ENCODE measurements at places on chromosomes 7 and 10.

GRCh38 chr7:23628370-23628769 is 31.2 kb downstream of the CCDC126 start:
- no peak for DNase-seq

GRCh38 chr7:157508477-157508881 is 171.7 kb downstream of the DNAJB6 start:
- no peak for DNase-seq

- DNase-seq, result no peak
These were observed 45.9 kb upstream of the BTRC start for GRCh38 chr10:101308051-101308450.

- no peak for DNase-seq
These were observed 56.6 kb downstream of the CSGALNACT2 start for GRCh38 chr10:43194859-43195258.

DNA sequence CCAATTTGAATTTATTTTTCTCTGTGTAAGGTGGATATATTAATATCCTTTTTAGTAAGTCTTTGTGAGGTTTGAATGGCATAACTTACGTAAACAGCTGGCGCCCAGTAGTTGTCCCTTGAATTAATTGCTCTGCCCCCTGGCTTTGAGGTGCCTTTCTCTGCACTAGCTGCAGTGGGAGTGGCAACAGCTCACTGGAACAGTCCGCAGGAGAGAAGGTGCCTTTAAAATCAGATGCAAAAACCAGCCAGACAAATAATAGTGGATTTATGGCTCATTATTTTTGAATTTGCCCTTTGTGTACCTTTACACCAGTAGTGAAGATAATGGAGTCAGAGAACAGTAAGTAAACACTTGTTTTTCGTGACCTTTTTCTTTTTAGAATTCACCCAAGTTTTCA is 11.8 kb downstream of the FERD3L start:
- no peak for DNase-seq

- DNase-seq, result no peak
These were observed 1261.7 kb upstream of the AUTS2 start for GRCh38 chr7:68336594-68336993.

DNA sequence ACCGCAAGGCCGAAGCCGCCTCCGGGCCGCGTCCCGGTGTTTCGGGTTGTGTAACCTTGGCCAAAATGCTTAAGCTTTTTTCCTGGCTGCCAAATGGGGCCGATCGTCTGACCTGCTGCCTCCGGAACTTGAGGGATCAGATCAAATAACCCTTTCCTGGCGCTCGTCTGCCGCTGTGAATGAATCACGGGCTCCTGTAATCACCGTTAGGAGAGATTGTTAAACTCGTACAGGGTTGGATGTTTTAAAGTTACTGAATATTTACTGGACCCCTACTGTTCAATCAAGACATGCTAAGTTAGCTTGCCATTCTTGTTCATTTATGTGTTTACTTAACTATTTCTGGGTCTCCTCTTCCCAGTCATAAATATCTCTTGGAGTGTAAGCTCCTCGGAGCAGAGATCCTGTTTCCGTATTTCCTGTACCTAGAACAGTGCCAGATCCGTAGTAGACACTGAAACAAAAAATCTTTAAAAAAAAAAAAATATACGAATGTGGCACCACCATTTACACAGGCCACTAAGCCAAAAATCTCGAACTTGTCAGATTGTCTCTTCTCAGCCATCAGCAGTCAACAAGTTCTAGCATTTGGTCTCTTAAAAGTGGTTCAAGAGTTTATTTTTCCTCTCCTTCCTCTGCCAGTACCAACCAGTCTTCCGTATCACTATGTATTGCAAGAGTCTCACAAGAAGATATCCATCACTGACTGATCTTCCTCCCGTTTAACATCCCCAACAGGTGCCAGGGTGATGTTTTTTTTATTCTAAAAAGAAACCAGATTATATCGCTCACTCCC is 650 bp upstream of the TM9SF3 start:
- DNase-seq, result peak; percentile 87

GRCh38 chr10:131698986-131699385 is 201.8 kb upstream of the PPP2R2D start:
- no peak for DNase-seq

DNA sequence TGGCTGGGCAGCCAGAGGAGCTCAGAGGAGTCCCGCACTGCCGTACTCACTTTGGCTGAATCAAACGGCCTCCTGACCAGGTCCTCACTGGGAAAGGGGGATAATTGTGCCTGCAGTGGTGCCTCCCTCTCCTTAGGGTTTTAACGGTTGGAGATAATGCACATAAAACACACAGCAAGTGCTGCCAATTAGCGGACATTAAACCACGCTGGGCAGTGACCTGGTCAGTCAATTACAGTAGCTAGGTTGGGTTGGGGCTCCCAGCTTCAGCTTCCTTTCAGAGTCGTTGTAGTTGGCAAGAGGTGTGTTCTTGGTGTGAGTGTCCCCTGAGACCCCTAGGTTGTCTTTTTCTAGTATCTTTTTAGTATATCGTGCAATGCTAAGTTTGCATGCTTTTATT is 146.6 kb downstream of the C10orf105 start:
- no peak for DNase-seq

GRCh38 chr7:22882106-22882505 is 59.5 kb upstream of the TOMM7 start:
- no peak for DNase-seq

GRCh38 chr10:61463035-61463909 is 10.1 kb upstream of the TMEM26 start:
- peak; percentile 23 for DNase-seq

- DNase-seq, result no peak
These were observed 12.1 kb upstream of the PODXL start for GRCh38 chr7:131568510-131568909.

GRCh38 chr7:43856316-43856715 is 13.0 kb downstream of the MRPS24 start:
- no peak for DNase-seq

- no peak for DNase-seq
These were observed 95.4 kb downstream of the TRIL start for GRCh38 chr7:28862595-28863272.

DNA sequence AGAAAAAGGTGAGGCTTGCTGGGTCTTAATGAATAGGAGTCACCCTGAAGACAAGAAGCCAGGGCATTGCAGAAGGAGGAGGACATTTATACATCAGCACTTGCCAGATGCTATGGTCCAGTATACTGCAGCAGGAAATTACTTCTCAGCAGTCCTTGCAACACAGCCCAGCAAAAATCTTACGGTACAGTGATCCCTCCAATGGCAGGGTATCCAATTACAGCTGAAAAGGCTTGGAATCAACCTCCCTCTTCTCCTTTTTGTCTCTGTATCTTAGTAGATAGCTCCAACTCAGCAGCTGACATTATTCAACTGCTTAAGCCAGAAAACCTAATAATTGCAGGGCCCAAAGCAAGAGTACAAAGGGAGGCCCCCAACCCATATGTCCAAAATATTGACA is 128.3 kb upstream of the COBL start:
- no peak for DNase-seq

GRCh38 chr7:146926841-146927240 is 810.2 kb downstream of the CNTNAP2 start:
- no peak for DNase-seq

- DNase-seq, result no peak
These were observed 29.6 kb upstream of the SOSTDC1 start for GRCh38 chr7:16494955-16495719.

- no peak for DNase-seq
These were observed 38.3 kb downstream of the GET4 start for GRCh38 chr7:914521-915194.

- DNase-seq, result peak; percentile 86
These were observed 26.0 kb upstream of the MALSU1 start for GRCh38 chr7:23273141-23273599.

DNA sequence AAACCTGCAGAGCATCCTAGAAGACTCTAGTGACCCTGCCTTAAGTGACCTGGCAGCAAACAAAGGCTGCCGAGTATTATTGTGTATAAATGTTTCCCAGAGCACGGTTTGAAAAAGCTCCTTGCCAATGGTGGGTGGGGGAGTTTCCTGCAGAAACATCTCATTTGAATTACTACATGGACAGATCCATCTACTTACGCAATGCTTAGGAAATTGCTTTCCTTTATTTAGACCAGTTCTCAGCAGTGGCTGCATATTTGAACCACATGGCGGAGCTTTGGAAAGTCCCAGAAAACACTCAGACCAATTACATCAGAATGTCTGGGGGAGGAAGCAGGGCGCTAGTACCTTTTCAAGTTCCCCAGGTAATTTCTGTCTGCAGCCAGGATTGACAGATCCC is 560.9 kb downstream of the SDK1 start:
- no peak for DNase-seq

DNA sequence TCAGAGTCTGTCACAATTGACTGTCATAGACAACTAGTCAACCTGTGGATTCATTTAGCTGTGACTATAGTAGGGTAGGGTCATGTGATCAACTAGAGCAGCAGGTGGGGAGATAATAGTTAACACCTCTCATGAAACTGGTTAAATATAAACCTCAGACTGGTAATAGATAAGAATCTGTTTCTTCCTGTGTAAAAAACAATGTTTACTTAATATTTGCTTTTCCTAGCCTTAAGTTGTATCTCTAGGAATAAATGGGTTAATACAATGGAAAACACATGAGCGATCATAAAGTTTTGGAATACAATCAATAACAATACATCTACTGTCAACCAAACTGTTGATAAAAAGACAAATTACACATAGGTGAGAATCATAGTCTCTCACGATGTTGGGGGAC is 43.4 kb upstream of the ITGB8 start:
- no peak for DNase-seq

DNA sequence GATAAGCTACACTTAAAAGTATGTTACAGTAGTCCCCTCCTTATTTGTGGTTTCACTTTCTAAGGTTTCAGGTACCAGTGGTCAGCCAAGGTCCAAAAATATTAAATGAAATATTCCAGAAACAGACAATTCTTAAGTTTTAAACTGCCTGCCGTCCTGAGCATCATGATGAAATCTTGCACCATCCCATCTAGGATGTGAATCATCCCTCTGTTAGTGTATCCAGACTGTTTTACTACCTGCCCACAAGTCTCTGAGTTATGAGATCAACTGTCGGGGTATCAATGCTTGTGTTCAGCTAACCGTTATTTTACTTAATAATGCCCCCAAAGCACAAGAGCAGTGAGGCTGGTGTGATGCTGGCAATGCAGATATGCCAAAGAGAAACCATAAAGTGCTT is 11.4 kb downstream of the KDM7A start:
- DNase-seq, result no peak

GRCh38 chr7:148537435-148537834 is 53.1 kb upstream of the C7orf33 start:
- no peak for DNase-seq

GRCh38 chr10:12720217-12720981 is 281.1 kb downstream of the CCDC3 start:
- DNase-seq, result peak; percentile 89

GRCh38 chr10:103273041-103273441 is 3.9 kb upstream of the INA start:
- peak; percentile 98 for DNase-seq

DNA sequence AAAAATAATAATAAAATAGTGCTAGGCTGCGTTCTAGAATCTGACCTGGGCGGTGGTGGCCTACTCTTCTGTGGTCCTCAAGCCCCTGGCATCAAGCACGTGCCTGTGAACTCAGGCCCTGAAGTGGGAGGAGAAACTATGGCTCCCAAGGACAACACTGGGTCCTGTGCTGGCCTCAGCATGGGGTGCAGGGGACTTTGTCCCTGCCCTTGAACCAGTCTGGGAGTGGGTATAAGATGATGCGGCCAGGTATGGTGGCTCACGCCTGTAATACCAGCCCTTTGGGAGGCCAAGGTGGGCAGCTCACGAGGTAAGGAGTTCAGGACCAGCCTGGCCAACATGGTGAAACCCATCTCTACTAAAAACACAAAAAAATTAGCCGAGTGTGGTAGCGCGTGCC is 5.5 kb downstream of the ZP3 start:
- no peak for DNase-seq

DNA sequence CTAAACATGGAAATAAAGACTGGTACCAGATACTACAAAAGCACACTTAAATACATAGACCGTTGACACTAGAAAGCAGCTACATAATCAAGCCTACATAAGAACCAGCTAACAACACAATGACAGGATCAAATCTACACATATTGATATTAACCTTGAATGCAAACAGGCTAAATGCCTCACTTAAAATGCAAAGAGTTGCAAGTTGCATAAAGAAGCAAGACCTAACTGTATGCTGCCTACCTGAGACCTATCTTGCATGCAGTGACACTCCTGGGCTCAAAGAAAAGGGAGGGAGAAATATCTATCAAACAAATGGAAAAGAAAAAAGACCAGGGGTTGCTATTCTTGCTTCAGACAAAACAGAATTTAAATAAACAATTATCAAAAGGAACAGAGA is 14.2 kb upstream of the LIPN start:
- DNase-seq, result no peak

- no peak for DNase-seq
These were observed 18.5 kb downstream of the VSTM2A start for GRCh38 chr7:54560723-54561122.

DNA sequence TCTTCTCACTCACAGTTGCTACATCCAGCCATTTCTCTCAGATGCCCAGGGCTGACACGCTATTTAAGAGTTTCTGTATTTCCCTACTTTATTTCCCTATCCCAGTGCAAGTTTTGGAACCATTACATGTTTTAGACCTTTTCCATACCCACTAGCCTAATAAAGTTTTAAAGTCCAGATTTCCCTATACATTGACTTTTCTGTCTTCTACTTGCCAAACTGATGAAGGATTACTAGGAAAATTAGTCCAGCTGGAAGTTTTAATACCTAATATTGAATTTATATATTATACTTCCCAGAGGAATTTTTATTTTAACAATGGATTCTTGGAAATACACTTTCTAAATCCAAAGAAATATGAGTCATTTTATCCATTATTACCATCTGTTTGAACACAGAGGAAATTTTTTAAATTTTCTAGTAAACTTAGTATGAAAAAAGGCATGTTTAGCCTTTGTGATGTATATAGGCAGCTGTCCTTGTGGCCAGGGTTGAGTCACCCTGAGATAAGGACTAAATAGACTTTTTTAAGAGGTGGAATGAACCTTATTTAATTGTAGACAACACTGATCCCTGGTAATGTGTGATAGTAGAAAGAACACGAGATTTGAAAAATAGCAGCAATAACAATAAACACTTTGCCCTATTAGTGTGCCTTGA is 205.0 kb downstream of the TFEC start:
- no peak for DNase-seq

GRCh38 chr10:127735723-127736221 is 1.2 kb upstream of the FOXI2 start:
- DNase-seq, result no peak

DNA sequence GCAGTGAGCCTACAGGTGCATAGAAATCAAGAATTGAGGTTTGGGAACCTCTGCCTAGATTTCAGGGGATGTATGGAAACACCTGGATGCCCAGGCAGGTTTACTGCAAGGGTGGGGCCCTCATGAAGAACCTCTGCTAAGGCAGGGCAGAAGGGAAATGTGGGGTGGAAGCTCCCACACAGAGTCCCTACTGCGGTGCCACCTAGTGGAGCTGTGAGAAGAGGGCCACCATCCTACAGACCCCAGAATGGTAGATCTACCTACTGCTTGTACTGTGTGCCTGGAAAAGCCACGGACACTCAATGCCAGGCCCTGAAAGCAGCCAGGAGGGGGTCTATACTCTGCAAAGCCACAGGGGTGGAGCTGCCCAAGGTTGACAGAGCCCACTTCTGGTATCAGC is 533.5 kb downstream of the GPAM start:
- DNase-seq, result no peak
